Putamen (tissue), 1 donor: ENCODE measurements at places on chromosomes 7 and 10.

- DNase-seq = no peak
These were observed 103.2 kb downstream of the WDR37 start for GRCh38 chr10:1159131-1160061.

- DNase-seq = no peak
These were observed 19.8 kb upstream of the PRRT4 start for GRCh38 chr7:128381161-128381821.

DNA sequence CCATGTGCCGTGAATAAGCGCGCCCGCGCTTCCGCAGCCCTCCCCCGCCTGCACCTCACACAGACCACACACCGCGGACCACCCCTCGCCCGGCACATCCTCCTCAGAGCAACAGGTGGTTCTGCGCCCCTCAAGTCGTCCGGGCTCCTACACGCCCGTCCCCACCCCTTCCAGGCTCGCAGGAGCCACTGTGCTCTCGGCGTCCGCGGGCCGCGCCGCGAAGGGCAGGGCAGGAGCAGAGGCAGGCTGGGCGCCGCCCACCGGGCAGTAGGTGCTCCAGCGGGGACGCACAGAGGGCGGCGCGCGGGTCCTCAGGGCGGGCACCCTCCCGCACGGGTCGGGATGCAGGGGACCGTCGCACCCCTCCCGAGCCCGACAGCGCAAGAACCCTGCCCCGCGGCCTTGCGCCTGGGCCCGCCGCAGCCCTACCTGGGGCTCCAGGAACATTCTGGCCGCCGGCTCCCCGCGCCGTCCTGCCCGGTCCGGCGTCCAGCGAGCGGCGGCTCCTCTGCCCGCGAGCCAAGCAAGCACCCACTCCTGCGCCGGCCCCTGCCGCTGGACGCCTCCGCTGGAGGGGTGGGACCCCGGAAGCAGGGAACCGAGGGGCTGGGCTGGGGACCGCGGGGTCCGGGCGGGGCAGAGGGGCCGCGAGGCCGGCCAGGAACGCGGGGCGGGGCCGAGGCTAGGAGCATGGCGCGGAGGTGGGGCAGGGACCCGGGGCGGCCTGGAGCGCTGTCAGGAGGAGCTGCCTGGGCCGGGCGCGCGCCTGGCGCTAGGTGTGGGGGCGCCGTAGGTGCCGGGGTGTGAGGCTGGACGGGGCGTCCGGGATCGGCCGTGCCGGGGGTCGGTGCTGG is 37.4 kb downstream of the RASGEF1A start:
- DNase-seq = no peak

DNA sequence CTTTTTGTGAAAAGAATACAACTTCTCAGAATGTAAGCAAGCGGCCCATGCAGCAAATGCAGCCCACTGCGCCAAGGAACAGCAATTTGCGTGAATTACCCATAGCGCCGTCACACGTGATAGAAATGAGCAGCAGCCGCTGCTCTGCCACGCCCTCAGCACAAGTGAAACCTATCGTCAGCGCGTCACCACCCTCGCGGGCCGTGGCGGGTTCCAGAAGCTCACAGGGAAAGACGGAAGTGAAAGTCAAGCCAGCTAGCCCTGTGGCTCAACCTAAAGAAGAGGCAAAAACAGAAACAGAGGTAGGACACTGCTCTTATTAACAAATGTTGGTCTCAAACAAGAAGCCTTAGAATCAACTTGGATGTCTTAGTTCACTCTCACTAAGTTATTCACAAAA is 70.5 kb downstream of the SHH start:
- DNase-seq = no peak

- peak; percentile 67 for DNase-seq
These were observed 29.0 kb downstream of the UPP1 start for GRCh38 chr7:48118041-48118440.

- DNase-seq = no peak
These were observed 297.6 kb downstream of the LHFPL3 start for GRCh38 chr7:104625956-104626355.

GRCh38 chr7:129721068-129721467 is 109.5 kb downstream of the NRF1 start:
- no peak for DNase-seq

GRCh38 chr7:91066627-91067026 is 197.6 kb upstream of the FZD1 start:
- no peak for DNase-seq

GRCh38 chr10:116001976-116002375 is 271.0 kb downstream of the GFRA1 start:
- no peak for DNase-seq

DNA sequence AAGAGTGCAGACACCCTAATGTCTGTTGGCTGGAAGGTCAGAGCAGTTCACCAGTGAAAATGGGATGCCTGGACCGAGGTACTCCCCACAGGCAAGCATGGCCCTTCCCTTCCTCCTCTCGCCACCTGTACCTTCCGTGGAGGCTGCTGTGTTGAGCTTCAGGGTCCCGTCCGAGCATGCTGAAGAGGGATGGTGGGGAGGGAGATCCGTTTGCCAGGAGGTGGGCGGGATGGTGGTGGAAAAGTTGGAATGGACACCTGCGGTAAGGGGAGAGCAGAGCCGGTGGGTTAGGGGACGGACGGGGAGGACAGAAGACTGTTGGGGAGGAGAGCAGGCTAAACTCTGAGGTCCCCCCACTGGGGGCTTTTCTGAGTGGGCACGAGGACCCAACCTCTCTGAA is 15.9 kb upstream of the ZNF777 start:
- no peak for DNase-seq
